Frontal cortex (tissue), 4 donors: ENCODE measurements at places on chromosomes 6 and 20.

DNA sequence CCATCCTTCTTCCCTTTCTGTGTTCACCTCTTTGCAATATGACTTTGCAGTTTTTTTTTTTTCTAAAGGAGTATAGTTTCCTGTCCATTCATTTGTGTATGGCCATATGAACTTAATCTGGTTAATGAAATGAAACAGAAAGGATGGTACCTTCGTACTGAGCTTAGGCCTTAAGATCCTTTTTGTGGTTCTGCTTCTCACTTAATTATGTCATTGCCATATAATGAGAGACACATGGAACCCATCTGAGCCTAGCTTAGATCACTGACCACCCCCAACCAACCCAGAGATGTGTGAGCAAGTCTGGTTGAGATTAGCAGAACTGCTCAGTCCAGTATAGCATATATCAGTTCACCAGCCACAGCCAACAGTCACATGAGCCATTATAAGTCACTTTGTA, 1179.6 kb downstream of the HACE1 start:
- DNase-seq = no peak

- no peak for DNase-seq
Observed at GRCh38 chr20:57613481-57613921, 6.7 kb downstream of the ZBP1 start.

DNA sequence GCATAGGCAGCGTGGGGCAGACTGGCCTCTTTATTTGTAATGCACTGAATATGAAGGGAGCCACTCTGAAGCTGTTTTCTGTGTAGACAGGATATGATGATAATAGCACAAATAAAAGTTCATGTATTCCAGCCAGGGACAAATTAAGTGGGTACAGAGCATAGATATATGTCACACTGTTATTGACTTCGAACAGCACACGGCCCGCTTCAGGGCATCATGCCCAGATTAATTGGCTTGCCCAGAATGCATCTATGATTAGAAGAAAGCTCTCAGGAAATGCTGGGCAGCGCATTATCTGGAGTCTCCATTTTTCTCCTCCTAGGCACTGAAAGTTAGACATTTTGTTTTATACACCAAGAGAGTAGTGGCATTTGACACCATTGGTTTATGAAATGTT, 26.3 kb upstream of the SASH1 start:
- no peak for DNase-seq

GRCh38 chr6:140923048-140923447, 1209.7 kb upstream of the GJE1 start:
- no peak for DNase-seq

GRCh38 chr20:63775096-63775978, 35.8 kb downstream of the SLC2A4RG start:
- DNase-seq = peak; percentile 72

DNA sequence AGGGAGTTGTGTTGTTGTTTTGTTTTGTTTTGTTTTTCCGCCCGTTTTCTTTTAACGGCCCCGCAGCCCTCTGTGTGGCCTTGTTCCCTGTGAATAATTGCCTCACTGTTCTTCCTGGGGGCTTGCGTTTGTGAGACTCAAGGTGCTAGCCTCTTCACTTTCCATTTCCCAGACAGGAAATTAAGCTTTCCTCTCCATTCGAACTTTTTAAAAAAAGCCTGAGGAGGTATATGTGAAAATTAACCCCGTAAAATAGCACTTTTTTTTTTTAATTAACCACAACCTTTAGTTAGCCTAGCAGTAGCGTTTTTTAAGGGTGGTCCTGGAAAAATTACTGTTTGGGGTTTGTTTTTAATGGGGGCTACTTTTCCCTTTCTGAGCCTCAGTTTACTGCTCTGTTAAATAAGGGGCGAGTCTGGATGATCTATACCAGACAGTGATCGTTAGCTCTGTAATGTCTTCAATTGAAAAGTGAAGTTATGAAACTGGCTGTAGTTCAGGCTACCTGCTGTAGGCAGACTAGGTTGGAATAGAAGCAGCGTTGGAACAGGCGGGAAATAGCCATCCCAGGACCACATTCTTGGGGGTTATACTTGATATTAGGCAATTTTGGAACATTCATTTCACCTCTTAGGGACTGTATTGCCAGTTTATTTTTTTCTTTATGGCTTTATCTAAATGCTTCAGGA, 1.7 kb downstream of the STX16 start:
- DNase-seq = no peak

- DNase-seq = no peak
Observed at GRCh38 chr20:9515214-9515585, 810 bp downstream of the LAMP5 start.

GRCh38 chr6:3280866-3281465, 22.2 kb downstream of the PSMG4 start:
- DNase-seq = no peak

DNA sequence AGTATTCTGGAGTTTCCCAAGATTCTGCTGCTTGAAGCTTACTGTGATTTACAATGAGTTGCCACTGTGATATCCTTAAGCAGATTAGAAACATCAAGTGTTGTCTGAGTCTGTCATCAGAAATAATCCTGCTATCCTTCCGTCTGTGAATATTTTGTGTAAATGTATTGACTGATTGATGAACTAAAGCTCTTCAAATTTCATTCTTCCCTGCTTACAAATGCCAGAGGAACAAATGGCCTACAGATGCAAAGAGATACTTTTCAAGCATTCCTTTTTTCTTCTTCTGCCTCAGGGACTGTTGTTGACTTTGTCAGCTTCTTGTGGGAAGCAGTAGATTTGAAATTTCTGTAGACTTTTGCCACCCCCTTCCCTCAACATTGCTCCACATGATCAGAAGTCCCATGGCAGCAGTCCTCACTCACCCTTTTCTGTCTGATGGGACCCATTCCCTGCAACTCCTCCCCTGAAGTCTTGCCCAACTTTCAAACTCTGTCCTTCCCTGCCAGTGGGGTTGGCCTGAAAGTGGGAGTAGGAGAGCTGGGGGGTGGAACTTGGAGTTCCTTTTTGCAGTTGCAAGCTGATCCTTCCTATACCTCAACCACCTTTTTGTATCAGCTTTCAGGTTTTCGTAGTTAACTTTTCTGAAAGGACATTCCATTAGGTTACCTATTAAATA, 38.5 kb upstream of the MLIP start:
- no peak for DNase-seq

GRCh38 chr6:113377362-113377942, 479.7 kb upstream of the MARCKS start:
- no peak for DNase-seq

DNA sequence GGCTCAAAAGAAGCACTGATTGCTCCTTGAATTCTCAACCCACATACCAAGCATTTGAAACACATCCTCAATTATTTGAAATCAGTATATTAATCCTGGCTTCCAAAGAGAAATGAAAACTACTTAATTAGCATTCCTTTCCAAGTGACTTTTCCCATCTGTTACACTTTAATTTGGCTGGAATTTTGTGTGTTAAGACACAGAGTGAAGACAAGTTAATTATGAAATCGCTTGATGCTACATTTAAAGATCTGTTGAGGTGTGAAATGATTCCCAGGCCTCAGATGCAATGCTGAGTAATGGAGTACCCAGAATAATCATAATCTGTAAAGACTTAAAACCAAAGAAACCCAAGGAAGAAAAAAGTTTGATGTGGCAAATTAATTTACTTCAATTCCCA, 241.4 kb downstream of the ADGB start:
- DNase-seq = no peak

GRCh38 chr20:9532069-9532838, 17.9 kb downstream of the LAMP5 start:
- DNase-seq = no peak

DNA sequence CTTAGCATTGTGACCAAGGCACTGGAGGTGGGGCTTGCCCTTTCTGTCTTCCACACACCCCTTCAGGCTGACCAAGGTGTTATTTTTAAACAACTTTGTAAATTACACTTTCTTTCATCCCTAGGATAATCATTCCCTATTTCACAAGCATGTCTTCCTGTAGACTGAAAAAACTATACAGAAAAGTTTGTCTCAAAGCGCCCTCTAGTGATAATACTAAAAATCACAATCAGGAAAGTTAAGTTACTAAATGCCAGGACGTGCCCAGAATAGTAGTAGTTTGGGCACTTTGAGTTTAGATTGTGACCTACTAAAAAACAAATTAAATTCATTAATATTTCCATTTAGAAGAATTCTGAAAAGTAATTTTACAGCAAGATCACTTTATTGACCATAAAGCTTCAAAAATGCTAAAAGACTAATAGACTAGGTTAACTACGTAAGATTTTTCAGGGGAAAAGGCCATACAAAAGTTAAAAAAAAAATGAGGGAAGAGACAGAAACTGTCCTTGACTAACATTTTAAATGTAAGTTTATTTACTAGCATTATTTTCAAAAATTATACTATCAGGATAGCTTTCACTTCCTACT, 123.3 kb upstream of the DUSP22 start:
- DNase-seq = no peak

- DNase-seq = no peak
Observed at GRCh38 chr6:25882051-25882496, 8.0 kb upstream of the SLC17A3 start.

- no peak for DNase-seq
Observed at GRCh38 chr20:49698477-49698876, 15.2 kb downstream of the B4GALT5 start.

DNA sequence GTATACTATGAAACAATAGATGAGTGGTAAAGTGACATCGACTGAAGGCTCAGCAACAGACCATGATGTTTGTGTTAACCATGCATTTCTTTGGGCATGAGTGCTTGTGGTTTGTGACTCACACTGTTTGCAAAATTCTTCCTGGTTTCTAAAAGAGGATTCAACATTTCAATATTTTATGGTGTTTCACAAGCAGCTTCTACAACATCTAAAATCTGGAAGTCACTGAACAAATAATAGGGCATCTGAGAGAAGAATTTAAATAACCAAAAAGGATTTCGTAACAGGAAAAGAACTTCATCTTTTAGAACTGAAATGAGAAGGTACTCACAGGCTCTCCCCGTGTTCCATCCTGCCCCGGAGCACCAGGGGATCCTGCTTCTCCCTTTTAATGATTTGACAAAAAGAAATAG, 146.2 kb downstream of the COL21A1 start:
- DNase-seq = no peak

DNA sequence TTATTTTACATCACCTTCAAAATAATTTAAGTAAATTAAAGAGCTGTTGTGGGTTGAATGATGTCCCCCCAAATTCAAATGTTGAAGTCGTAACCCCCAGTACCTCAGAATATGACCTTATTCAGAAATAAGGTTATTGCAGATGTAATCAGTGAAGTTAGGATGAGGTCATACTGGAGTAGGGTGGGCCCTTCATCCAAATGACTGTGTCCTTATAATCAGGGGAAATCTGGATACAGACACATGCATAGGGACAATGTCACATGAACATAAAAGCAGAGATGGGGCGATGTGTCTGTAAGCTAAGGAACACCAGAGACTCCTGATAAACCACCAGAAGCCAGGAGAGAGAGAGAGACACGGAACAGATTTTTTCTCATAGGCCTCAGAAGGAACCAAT, 13.3 kb upstream of the IL20RA start:
- DNase-seq = no peak

GRCh38 chr6:15399641-15400470, 154.0 kb downstream of the JARID2 start:
- peak; percentile 68 for DNase-seq

- no peak for DNase-seq
Observed at GRCh38 chr20:53944796-53945195, 125.6 kb downstream of the BCAS1 start.

- no peak for DNase-seq
Observed at GRCh38 chr6:168525926-168526630, 85.1 kb downstream of the SMOC2 start.

- peak; percentile 46 for DNase-seq
Observed at GRCh38 chr20:57346477-57346876, 4.6 kb upstream of the RAE1 start.

DNA sequence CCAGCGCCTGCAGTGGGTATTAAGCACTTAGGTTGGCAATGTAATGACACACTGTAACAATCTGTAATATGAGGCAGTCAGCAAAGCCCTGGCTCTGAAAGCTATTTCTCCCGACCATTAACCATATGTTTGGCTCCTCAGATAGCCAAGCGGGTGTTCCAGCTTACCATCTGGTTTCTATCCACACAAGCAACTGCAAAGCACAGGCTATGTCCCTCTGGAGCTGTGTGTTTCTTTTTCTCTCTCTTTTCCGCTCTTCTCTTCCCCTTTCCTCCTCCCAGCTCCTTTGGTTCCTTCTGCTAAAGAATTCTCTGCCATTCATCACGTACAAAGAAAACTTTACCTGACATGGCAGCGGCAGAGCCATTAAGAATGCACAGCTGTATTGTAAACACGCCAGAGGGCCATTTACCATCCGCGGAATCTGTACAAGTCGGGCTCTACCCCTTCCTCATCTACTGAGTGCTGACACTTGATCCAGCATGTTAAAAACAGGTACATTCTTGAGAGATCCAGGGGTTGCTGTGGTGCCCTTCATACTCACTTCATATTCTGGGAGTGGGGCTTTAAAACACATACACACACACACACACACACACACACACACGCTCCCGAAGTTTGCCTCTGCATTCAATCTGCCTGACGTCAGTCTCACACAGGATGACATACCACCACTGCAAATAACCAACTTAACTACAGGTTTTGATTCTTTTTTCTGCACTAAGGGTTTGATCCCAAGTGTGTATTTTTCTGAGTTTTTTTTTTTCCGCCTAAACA, 77.2 kb downstream of the BACH2 start:
- no peak for DNase-seq

GRCh38 chr6:113649276-113649675, 207.9 kb upstream of the MARCKS start:
- no peak for DNase-seq

DNA sequence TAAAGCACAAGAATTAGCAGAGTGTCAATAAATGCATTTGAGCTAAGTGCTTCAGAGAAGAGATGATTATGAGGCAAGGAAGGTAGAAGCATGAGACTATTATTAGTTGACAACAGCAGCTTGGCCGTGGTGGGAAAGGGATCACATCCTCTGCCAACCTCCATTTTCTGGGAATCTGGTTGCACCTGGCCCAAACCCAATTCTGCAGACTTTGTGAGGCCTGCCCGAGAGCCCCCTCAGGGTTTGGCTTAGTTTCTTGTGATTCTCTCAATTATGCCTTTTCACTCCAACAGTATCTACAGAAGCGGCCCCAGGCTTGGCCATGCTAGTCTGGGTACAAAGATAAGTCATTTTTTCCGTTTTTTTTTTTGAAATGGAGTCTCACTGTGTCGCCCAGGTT, 111.0 kb upstream of the B3GAT2 start:
- DNase-seq = no peak

GRCh38 chr6:163501439-163501838, 86.9 kb downstream of the QKI start:
- DNase-seq = no peak

- peak; percentile 30 for DNase-seq
Observed at GRCh38 chr6:97009781-97010492, 85.4 kb downstream of the KLHL32 start.
